ENCODE measurements at places on chromosomes 6 and 20.

DNA sequence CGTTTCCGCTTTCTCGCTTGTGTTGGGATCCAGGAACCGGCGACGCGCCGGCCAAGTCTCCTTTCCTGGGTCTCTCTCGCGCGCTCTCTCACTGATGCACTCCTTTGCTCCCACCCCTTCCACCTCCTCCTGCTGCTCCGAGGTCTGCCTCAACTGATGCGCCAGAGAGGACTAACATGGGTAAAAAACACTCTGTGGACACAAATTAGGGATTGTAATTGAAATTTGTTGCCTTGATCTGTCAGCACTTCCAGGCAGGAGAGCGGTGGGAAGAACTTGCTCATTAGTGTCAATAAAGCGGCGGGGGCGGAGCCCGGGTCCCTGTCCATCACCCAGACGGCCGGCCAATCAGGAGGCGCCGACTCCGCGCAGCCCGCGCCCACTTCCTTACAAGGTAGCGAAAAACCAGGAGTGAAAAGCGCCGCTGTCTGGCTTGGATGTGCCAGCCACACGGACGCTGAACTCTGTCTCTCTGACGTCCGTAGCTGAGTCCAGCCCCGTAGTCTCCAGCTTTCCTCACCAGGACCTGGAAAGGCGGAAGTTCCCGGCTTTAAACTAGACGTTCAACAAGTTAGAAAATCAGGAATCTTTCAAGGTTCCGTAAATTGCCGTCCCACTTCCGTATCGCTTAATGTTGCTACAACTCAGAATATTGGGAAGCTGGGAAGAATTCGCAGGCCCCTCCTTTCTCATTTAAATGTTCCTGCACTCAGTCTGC lies at the start of gene TBX18:
TSS of gene TBX18 (minus strand) at position 267 of the 718 bp plus-strand sequence. CDS start 417 bp downstream, outside the sequence.
- DNase-seq: peak; percentile 96
- H3K4me3 ChIP-seq: peak within 1 kb of the TSS; percentile 57
- no peaks in the 10 kb centered on the region for H3K4me1 ChIP-seq
- no peaks in the 10 kb centered on the region for H3K36me3 ChIP-seq

- H3K4me1 ChIP-seq: peaks cover 7% of the 10 kb centered on the region
- DNase-seq: no peak
- H3K27me3 ChIP-seq: no peaks in the 10 kb centered on the region
- no peak overlapping the region for H3K27ac ChIP-seq
Observed at GRCh38 chr6:36068012-36068392, 40.4 kb downstream of the MAPK14 start.

DNA sequence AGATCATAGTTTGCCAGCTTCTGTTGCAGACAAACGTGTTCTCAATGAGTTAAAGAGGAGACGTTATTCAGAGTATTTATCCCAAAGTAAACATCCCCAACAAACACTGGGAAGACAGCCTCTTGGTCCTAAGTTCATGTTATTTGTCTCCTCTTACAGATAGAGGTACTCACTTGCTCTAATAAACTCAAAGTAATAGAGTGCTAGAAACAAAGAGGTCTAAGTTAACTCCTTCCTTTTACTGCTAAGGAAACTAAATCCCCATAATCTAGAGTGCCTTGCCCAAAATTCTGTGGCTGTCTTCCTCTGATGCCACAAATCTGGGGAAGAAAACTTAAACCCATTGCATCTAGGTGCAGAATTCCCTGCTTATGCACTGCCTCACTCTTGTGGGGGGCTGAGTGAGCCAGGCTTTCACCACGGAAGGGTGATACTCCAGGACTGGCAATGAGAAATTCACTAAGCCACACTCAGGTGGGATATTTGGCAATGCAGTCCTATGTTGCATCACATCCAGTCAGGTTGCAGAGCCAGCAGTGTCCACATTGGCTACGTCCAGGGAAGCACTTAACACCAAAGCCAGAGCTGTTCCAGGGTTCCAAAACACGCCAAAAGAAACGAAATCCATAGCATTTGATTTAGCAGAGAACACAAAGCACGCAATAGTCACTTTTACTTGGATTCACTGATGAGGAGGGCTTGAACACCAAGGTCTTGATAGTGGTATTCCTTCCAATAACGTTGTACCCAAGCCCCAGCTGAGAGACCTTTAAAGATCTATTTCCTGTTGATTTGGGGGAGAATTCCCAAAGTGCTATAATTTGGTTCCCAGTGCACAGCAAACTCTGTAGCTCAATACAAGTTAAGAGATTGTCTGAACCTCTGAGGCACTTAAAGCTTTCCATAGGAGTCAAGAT lies 81.0 kb upstream of the FOXQ1 start:
- H3K27me3 ChIP-seq: no peaks in the 10 kb centered on the region
- no peaks in the 10 kb centered on the region for H3K36me3 ChIP-seq
- no peaks in the 10 kb centered on the region for H3K4me1 ChIP-seq
- no peak overlapping the region for H3K4me3 ChIP-seq

GRCh38 chr6:110532431-110532830 lies 56.0 kb upstream of the SLC22A16 start:
- H3K27me3 ChIP-seq: no peaks in the 10 kb centered on the region
- H3K4me3 ChIP-seq: no peak overlapping the region
- DNase-seq: no peak
- no peak overlapping the region for H3K27ac ChIP-seq

GRCh38 chr6:40505191-40505810 lies 81.9 kb downstream of the LRFN2 start:
- H3K27ac ChIP-seq: no peak overlapping the region
- H3K4me1 ChIP-seq: no peaks in the 10 kb centered on the region
- H3K36me3 ChIP-seq: no peaks in the 10 kb centered on the region

DNA sequence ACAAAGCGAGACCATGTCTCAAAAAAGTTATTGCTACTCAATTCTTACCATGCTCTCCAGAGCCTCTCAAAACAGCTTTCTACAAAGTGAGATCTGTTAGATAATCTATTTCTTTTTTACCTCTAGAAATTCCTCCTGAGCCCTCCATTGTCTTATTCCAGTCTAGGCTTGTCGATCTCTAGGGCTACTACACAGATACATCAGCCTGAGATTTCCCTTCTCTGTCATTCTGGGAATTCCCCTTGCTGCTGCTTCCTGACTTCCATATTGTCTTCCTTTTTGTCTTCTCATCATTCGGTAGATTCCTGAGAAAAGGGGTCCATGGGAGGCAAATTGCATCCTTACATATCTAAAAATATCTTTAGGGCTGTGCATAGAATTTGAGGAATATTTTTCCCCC lies 75.6 kb upstream of the GNRH2 start:
- H3K27me3 ChIP-seq: no peaks in the 10 kb centered on the region
- H3K4me3 ChIP-seq: no peak overlapping the region
- H3K4me1 ChIP-seq: peaks cover 2% of the 10 kb centered on the region

DNA sequence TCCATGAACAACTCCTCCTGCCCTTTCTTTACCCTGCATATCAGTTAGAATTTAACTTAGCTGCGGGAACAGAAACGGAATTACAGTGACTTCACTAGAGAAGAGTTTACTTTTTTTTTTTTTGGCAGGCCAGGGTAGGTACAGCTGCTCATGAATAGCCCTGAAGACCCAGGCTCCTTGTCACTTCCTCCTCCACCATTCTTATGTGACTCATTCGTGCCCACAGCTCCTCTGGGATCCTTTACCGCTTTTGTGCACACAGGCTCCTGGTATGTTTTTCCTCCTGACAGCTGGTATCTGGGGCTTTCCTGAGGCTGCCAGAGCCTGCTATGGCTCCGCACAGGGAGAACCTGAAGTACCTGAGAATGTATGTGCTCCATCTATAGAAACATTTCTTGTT lies 3.9 kb upstream of the KCNS1 start:
- no peak overlapping the region for H3K27ac ChIP-seq
- no peaks in the 10 kb centered on the region for H3K36me3 ChIP-seq
- H3K27me3 ChIP-seq: no peaks in the 10 kb centered on the region
- no peaks in the 10 kb centered on the region for H3K4me1 ChIP-seq
- no peak overlapping the region for H3K4me3 ChIP-seq

DNA sequence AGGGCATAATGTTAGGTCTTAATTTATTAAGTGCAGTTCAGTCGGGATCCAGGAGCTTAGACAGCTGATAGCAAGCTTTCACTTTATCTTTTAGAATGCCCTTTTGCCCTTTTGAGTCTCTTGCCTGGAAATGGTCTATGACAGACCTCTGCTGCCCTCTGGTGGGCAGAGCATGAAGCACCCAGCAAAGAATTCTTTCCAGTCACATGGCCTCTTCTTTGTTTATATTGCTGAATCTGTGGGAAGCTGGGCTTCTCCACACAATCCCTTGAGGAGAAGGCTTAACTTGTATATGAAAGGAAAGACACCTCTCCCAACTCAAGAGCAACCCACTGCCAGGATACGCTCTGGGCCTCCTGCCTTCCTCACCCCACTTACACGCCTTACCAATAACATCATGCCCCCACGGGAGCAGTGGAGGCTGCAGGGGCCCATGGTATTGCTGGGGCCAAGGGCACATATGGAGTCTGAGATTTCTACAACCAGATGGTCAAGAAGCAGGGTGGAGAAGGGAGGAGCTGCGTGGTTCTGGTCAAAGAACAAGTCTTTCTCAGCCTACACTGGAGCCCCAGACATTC lies 20.4 kb downstream of the WFDC3 start:
- H3K36me3 ChIP-seq: no peaks in the 10 kb centered on the region

GRCh38 chr20:17158701-17159100 lies 68.1 kb upstream of the PCSK2 start:
- no peak for DNase-seq
- no peaks in the 10 kb centered on the region for H3K36me3 ChIP-seq
- H3K4me3 ChIP-seq: no peak overlapping the region
- no peak overlapping the region for H3K27ac ChIP-seq

DNA sequence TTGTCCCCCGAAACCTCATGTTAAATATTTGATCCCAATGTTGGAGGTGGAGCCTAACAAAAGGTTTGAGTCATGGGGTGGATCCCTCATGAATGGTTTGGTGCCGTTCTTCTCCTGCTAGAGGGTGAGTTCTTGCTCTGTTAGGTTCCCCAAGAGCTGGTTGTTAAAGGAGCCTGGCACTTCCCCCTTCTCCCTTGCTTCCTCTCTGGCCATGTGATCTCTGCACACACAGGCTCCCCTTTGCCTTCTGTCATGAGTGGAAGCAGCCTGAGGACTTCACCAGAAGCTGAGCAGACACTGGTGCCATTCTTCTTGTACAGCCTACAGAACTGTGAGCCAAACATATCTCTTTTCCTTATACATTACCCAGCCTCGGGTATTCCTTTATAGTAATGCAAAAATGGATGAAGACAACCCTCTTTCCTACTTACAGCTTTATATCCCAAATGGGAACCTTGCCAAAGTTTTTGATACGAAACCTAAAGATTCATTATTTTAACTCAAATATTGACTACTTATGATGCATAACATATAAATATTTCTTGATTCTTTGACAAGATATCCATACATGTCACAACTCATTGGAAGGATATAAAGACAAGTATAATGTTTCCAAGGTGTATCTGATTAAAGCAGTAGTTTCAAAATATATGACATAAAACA lies 61.0 kb downstream of the RNF182 start:
- no peaks in the 10 kb centered on the region for H3K36me3 ChIP-seq
- no peaks in the 10 kb centered on the region for H3K4me1 ChIP-seq
- H3K27me3 ChIP-seq: no peaks in the 10 kb centered on the region
- no peak overlapping the region for H3K27ac ChIP-seq

DNA sequence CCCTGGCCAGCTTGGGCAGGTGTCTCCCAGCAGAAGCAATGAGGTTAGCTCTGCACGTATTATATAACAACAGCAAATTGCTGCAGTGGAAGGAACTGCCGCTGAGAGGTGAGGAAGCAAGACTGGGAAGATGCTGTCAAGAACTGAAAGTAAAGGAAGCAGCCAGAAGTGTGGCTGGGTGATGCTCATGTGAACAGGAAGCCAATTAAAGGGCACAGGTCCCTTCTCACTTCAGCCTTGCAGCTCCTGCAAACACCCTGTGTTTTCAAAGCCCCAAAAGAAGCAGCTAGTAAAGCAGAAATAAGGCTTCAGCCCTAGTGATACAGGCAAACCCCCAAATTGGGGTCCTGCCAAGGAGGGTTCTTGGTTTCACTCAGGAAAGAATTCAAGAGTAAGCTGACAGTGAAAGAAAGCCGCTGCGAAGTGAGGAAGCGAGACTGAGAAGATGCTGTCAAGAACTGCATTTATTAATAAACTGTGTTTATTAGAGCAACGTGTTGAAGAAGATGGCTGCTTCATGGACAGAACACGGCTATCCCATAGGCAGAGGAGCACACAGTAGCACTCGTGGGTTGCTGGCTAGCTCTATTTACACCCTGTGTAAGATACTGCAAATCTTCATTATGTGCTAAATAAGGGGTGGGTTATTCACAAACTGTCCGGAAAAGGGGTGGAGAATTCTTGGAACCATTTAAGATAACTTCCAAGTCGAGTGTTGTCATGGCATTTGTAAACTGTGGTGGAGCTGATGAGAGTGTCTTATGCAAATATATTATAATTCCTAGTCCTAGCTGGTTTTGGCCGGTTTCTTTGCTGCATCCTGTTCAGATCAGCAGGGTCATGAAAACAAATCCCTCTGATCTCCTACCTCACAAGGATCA lies 152.2 kb downstream of the LINC00237 start:
- DNase-seq: no peak
- H3K4me3 ChIP-seq: no peak overlapping the region
- no peaks in the 10 kb centered on the region for H3K27me3 ChIP-seq
- H3K36me3 ChIP-seq: no peaks in the 10 kb centered on the region
- H3K27ac ChIP-seq: no peak overlapping the region

Data from ovary (tissue), 10 donors.